Activated CD4-positive, alpha-beta T cell treated with anti-CD3 and anti-CD28 coated beads, Interleukin-2, amount 10 ng/mL, durations not matched to agents 24 days and 14 days (primary cell): ENCODE measurements at places on chromosomes 7 and 10. TPM values are rescaled to one million over a fixed set of nuclear protein-coding genes. Genes with fewer than 3 reads are reported as not detected.

DNA sequence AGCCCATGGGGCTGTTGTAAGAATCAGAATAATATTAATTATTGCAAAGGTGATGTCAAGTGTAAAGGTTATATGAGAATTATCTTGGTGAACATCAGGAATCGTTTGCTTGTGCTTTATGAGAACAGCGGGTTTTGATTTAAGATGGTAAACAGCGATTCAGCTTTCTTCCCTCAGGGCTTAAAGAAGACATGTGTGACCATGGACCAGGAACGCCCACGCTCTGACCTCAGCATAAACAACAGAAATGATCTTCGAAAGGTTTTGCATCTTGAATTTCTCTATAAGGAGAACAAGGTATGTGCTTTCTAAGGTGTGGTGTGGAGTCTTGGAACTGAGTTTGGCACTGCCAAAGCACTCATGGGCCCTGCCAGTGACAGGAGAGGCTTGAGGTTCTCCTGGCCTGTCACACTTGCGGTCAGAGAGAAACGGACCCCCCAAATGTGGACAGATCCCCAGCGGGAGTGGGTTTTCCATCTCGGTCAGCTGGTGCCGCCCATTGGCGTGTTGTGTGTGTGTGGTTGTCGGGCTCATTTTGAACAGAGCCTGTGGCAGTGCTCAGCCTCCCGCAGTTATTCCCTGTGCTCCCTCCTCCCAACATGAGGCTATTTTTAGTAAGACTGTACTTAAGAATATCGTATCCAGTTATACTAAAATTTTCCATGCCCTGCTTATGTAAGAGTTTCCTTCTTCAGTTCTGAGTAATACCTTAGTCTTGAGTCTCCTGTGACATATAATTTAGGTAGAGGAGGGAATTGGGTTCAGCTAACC lies 7.2 kb downstream of the MINDY4 start:
- DNase-seq = no peak

DNA sequence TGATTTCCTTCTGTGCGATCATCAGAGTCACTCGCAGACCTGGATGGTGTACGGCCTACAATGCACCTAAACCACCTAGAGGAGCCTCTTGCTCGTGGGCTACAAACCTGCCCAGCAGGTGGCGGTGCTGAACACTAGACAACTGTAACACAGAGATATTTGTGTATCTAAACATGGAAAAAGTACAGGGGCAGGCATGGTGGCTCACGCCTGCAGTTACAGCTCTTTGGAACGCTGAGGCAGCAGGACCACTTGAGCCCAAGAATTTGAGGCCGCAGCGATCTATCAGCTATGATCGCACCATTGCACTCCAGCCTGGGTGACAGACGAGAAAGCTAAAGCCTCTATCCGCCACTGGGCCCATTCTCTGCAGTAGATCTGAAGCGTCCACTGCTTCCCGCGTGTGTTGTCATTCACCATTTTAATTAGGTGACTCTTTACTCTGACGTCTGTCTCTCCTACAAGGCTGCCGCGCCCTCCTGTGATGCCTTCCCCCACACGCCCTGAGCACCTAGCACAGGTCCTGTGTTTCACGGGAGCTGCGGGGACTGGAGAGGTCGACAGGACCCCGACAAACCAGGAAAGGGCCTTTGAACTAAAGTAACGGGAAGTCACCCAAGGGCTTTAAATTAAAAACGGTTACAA lies 774 bp downstream of the TUBGCP2 start:
- DNase-seq = peak; percentile 96

GRCh38 chr7:150801946-150802771 lies 1.6 kb downstream of the TMEM176A start:
- DNase-seq = no peak

GRCh38 chr10:89064748-89065147 lies 74.2 kb downstream of the FAS start:
- no peak for DNase-seq

DNA sequence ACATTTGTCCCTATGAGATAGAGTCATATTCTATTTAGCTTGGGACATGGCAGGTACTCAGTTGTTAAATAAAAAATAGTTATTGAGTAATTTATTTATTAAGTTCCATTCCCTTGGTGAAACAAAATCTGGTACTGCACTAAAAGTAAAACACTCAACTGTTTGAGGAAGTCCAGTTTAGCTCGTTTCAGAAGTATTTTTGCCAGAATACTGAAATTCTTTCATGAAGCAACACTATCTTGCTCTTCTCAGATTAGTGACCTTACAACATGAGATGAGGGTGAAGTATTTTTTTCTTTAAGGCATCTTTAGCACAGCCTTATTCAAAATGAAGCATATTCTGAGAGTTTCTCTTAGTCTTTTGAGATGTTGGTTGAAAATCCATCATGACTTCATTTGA lies 106.0 kb downstream of the ZNF365 start:
- DNase-seq = no peak

GRCh38 chr10:116771101-116771958 lies 29.0 kb upstream of the HSPA12A start:
- DNase-seq = no peak

DNA sequence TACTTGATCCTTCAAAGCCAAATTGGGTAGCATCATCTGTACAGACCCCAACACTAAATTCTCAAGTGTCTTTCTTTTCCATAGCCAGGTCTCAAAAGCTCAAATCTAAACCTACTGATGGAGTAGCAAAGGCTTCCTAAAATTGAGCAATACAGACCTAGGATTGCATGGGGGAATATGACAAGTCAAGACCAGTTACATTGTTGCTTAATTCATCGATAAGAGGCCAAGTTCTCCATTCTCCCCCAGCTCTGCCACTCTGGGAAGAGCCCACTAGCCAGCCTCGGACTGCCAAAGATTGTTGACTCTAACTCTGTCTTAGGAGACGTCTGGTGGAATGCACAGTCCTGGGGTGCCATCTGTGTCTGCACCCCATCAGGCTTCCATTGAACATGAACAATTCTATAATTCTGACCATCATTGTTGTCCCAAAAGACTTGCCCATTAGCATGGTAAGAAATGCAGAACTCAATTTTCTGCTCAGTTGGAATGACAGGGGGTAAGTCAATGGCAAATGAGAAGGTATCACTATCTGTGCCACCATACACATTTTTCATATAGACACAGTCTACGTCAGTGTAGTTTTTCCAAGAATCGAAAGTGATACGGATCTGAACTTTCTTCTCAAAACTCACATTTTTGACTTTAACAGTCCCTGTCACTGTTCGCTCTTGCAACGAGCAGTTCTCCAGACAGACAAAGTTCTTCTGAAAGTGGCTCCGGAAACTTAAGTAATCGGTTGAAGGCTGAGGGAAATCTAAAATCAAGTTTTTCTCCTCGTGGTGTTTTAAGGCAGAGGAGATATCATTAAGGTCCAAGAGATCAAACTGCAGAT lies 2.9 kb downstream of the PPP1R3C start:
- DNase-seq = no peak

- no peak for DNase-seq
Measured at GRCh38 chr10:76358743-76359395, 927.4 kb downstream of the LRMDA start.

- DNase-seq = no peak
Measured at GRCh38 chr10:128537834-128538330, 411.7 kb upstream of the MKI67 start.

DNA sequence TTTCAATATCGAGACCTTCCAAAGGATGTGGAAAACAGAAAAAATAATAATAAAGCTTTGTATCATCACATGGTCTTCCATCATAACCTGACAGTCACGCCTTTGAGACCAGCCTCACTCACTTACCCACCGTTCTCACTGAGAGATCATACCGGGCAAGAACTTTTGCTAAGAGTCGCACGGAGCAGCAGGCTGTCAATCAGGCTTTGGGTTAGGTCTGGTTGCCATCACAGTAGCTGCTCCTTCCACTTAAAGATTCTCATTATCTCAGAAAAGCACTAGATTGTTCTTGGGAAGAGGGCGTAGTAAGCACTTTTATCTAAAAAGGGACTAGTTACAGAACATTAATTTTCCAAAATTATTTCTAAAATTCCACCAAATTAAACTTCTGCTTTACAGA lies 2.0 kb downstream of the RELN start:
- no peak for DNase-seq

DNA sequence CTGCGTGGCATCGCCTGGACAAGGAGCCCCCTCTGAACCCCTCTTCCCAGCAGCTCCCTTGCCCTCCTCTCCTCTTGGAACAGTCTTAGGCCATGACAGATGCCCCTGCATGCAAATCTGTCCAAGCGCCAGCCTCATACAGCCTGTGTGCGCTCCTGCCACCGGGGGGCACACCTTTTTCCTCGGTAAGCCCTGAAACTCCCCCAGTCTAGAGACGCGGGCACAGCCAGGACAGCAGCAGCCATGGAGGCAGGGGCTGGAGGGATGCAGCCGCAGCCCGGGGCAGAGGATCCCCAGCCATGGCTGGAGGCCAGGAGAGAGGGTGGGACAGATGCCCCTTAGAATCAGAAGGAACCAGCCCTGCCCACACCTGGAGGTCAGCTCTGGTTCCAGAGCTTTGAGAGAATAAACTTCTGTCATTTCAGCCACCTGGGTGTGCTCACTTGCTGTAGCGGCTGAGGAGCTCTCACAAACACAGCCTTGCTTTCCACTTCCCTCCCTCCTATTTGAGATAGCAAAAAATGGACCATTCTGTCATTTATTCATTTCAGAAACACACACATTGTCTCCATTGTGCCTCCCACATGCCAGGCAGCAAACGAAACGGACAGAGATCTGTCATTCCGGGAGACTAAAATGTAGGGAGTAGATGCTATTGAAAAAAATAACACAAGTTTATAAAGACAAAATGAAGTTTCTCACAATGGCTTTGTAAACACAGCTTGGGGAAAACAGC lies 241.5 kb downstream of the WDR37 start:
- no peak for DNase-seq

TMEM176A gene
- total RNA-seq = not detected in 2 replicates

CELF2 gene
- total RNA-seq = 95.5 and 98.4 TPM in 2 replicates

HTR5A gene
- not detected in 2 replicates for total RNA-seq
